ENCODE measurements at places on chromosomes 7 and 10.

DNA sequence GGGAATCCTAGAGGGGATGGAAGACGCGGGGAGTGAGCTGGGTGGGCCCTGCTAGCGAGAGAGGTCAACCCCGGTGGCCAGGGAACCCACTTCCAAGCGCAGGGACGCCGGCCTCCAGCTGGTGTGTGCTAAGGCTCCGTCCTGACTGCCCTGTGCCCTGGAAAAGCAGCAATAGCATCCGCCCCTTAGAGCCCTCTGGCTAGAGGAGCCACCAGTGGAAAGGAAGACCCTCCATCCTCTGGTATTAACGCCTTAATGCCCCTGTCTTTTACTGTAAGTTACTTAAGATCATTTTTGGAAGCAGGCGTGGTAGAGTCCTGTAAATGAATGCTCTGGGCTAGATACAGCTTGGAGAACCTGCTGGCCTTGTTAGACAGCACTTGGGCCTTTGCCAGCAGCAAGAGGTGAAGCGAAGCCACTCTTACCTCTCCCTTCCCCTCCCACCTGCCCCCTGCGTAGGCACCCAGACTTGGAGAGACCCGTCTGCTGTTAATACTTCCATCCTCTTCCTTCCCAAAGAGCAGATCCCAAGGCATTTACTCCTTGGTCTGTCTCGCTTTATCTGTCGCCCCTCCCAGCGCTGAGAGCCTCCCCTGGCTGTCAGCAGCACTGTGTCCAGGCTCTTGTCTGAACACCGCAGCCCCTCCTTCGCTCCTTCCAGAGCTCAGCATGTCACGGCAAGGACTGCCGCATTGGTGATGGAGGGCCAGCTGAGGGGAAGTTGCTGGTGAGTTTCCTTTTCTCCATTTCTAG is 4.6 kb downstream of the REPIN1 start:
- peak; percentile 17 for DNase-seq

- DNase-seq = no peak
Observed at GRCh38 chr10:100901051-100901450, 11.7 kb upstream of the SLF2 start.

- no peak for DNase-seq
Observed at GRCh38 chr7:121006711-121007315, 18.3 kb downstream of the CPED1 start.

DNA sequence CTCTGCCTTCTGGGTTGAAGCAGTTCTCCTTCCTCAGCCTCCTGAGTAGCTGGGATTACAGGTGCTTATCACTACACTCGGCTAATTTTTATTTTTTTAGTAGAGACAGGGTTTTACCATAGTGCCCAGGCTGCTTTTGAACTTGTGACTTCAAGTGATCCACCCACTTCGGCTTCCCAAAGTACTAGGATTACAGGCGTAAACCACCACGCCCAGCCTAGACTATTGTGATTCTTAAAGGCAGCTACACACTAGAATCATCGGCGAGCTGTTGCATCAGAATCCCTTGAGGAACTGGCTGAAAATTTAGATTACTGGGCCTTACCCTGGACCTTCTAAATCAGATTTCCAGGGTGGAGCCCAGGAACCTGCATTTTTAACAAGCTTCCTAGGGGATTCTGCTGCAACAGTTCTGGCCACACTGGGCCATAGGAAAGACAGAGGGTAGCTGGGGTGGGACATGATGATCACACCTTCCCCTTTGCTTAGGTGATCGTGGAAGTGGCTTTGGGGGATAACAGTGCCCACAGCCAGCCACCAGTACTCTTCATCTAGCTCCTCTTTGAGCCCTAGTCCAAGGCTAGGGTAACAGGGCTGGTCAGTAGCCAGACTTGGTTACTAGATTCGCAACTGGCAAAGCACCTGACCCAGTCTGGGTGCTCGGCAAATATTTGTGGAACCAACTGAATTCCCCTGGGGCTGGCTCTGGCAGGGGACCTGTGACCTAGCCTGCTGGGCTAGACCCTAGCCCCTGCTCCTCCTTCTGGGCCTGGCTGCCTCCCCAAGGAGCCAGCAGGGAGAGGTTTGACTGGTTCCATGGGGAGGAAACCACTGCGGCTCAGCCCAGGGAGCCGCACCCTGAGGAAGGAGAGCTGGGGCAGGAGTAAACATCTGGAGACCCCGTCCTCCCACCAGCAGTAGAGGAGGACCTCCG is 67.1 kb upstream of the DUSP5 start:
- peak; percentile 3 for DNase-seq

DNA sequence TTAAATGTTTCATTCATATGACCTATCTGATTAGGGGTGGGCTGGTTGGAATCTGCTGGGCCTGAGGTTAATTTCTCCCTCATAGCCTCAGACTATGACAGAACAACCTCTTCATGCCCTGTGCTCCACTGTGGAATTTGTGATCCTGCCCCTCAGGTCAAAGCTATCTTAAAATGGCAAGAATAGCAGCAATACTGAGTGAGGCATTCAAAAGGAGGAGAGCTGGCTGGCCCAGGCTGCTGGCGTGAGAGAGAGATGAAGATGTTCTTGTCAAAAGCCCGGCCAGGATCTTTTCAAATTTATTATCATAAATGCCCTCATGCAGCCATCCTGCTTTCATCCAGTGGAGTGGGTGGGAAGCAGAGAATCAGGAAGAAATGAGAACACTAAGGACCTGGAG is 41.8 kb upstream of the PLCE1 start:
- no peak for DNase-seq

- no peak for DNase-seq
Observed at GRCh38 chr7:130322615-130323014, 22.0 kb upstream of the CPA5 start.

DNA sequence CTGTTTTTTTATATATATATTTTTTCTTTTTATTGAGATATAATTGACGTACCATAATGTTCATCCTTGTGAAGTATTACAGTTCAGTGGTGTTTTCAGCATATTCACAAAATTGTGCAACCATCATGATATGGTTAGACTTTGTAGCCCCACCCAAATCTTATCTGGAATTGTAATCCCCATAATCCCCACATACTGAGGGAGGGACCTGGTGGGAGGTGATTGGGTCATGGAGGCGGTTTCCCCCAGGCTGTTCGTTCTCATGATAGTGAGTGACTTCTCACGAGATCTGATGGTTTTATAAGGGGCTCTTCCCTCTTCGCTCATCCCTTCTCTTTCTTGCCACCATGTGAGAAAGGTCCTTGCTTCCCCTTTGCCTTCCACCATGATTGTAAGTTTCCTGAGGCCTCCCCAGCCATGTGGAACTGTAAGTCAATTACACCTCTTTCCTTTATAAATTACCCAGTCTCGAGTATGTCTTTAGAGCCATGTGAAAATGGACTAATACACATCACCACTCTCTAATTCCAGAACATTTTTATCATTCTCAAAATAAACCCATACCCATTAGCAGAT is 73.9 kb upstream of the SMNDC1 start:
- DNase-seq = no peak

DNA sequence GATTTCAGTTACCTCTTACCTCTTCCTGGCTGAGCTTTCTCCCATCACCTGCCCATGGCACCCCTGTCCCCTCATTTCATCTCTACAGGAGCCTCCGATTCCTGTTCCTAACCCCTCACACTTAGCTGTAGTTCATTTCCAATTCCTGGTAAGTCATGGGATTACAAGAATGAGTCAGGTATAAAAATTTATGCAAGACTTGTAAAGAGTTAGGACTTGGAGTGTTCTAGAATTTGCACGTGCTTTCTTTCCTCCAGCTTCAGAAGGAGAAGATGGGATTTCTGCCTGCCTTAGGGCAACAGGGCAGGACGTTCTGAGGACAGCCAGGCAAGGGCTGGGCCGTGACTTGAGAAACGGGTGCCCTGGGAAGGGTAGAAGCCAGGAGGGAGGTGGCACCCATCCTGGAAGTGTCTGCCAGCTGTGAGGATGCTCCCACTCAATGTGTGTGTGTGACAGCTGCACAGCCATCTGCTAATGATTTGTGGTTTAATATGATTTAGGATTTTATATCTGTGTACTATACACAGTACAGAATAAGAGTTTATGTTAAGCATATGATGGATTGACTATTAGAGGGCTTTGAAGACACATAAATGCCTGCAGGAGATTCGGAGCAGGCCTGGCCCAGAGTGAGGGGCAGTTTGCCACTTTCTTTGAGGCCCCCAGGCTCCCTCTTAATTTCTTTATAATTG is 81.5 kb upstream of the VIPR2 start:
- DNase-seq = no peak

DNA sequence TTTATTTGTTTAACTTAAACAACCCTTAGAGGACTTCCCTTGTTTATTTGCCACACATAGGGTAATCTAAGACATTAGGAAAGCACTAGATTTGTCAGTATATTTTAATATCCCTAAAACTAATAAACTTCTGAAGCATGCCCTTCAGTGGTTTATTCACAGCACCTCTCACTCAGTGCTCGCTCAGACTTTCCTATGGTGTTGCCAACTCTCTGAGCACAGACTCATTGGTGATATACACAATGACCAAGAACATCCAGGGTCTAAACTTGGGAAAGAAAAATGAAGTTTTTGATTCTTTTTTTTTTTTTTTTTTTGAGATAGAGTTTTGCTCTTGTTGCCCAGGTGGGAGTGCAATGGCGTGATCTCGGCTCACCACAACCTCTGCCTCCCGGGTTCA is 82.2 kb downstream of the RAB11FIP2 start:
- DNase-seq = no peak

DNA sequence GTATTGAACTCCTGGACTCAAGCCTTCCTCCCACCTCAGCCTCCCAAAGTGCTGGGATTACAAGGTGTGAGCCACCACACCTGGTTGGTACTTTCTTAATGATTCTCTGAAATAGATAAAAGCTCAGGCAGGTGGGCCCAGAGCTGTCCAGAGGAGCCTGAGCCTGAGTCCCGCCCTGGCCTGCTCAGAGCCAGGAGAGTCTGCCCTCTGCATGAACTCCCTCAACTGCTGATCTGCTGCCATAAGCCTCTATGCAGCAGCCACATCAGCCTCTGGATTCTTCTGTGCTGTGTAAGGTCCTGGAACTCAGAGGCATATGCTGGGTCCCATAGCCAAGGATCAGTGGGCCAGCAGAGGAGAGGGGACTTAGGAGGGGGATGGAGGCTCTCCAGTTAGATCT is 23.1 kb upstream of the DDIT4 start:
- DNase-seq = no peak

DNA sequence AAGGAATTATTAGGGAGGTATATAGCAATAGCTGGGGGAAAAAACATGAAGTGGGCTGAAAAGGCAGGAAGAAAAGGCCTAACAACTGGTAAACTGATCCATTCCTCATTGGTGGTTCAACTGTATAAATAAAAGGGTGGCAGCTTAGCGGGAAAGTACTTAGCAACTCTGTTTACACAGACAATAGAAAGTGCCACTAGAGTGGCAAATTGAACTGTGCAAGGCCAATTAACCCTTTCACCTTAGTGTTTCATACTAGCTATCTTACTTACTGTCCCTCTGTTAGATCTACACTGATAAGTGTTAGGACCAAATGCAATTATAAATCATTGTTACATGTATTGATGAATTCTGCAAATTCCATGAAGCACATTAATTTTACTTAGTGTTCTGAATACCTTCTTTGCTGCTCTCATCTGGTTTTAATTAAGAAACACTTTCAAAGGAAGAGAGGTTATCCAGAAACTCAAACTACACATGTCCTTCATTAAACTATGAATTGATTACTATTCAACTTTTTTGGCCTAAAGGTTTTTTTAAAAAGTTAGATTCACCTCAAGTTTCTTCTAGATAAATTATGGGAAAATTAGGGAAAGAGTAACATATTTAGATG is 28.0 kb downstream of the DNAJC1 start:
- DNase-seq = no peak

GRCh38 chr10:31554556-31554955 is 235.5 kb downstream of the ZEB1 start:
- DNase-seq = no peak

GRCh38 chr7:136877509-136877908 is 9.1 kb downstream of the CHRM2 start:
- no peak for DNase-seq
